Effector memory CD8-positive, alpha-beta T cell (primary cell): ENCODE measurements at places on chromosomes 5 and 9.
A peak's percentile ranks its signal among the peaks of the same experiment; 100 is the strongest.

- H3K36me3 ChIP-seq = peaks cover 55% of the 10 kb centered on the region
- no peak for DNase-seq
These were observed 52.0 kb downstream of the PJA2 start for GRCh38 chr5:109357807-109358206.

- H3K27me3 ChIP-seq = no peaks in the 10 kb centered on the region
- no peak overlapping the region for H3K27ac ChIP-seq
- H3K36me3 ChIP-seq = no peaks in the 10 kb centered on the region
- peaks cover 3% of the 10 kb centered on the region for H3K4me1 ChIP-seq
These were observed 41.2 kb downstream of the LRRTM2 start for GRCh38 chr5:138833726-138834480.

- peaks cover 57% of the 10 kb centered on the region for H3K4me1 ChIP-seq
- no peak for DNase-seq
- H3K27me3 ChIP-seq = no peaks in the 10 kb centered on the region
- no peak overlapping the region for H3K4me3 ChIP-seq
These were observed 8.0 kb downstream of the VDAC1 start for GRCh38 chr5:133996683-133997252.

GRCh38 chr9:107266624-107267368 is 16.3 kb upstream of the RAD23B start:
- no peak overlapping the region for H3K4me3 ChIP-seq
- no peaks in the 10 kb centered on the region for H3K4me1 ChIP-seq
- H3K27ac ChIP-seq = no peak overlapping the region
- peaks cover 3% of the 10 kb centered on the region for H3K36me3 ChIP-seq
- no peak for DNase-seq

- H3K4me3 ChIP-seq = no peak overlapping the region
- H3K36me3 ChIP-seq = no peaks in the 10 kb centered on the region
- peaks cover 17% of the 10 kb centered on the region for H3K27me3 ChIP-seq
- no peak overlapping the region for H3K27ac ChIP-seq
- DNase-seq = no peak
These were observed 134.8 kb upstream of the BOD1 start for GRCh38 chr5:173751266-173751600.

DNA sequence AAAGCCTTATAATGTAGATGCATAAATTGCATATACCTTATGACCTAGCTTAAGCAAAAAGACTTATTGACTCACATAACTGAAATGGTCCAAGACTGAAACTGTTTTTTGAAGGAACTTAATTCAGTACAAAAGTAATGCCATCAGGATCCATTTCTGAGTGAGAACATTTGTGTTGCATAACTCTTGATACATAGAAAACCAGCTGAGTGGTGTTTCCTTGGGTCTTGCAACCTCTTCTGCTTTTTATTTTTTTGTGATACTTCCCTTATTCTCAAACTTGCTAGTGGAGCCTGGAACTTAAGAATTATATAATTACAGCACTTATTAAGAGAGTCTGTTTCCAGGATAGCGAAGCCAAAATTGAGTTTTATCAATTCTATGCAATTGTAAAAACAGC is 272.0 kb downstream of the MAN2A1 start:
- no peak overlapping the region for H3K4me3 ChIP-seq
- no peaks in the 10 kb centered on the region for H3K27me3 ChIP-seq

GRCh38 chr9:121584421-121584820 is 67.0 kb upstream of the DAB2IP start:
- H3K36me3 ChIP-seq = peaks cover 4% of the 10 kb centered on the region
- H3K27me3 ChIP-seq = peaks cover 48% of the 10 kb centered on the region
- H3K4me3 ChIP-seq = no peak overlapping the region
- no peak for DNase-seq
- no peak overlapping the region for H3K27ac ChIP-seq

DNA sequence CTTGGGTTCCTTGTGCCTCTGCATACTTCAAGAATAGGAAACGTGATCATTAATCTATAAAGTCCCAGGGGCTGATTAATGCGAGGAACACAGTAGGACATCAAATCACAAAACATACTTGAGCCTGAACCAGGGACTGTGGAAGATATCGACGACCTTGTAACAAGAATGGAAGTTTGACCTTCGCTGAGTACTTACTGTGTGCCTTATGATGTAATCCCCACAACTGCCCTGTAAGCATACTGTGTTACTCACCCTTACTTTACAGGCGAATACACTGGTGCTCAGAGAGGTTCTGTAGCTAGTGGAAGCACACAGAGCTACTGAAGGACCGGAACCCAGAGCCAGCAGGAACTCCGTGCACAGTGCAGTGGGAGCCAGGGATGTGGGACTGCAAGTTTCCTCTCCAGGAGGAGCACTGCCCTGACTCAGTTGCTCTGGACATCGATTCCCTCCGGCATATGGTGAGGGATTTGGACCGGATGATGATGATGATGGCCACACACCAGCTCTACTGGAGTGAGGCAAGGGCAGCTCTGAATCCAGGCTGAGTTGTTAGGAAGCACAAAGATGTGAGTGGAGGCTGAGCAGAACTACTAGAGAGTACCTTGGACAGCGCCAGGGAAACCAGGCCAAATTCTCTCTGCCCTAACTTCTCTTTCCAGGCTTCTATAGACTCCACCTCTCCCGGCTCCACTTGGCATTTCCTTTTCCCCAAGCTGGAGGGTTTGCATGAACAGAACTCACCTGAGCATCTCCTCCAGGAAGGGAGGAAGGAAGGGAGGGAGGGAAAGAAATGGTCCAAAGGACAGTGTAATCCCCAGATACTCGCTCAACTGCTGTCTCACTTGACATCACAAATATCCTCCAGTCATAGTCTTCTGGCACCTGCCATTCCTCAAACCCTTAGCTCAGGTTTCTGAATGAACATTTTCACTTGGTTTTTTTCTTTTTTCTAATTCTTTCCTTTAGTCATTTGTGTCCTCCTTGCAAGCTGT is 1.5 kb upstream of the GABBR2 start:
- H3K4me3 ChIP-seq = no peak overlapping the region
- peaks cover 2% of the 10 kb centered on the region for H3K4me1 ChIP-seq
- no peaks in the 10 kb centered on the region for H3K36me3 ChIP-seq
- H3K27ac ChIP-seq = no peak overlapping the region

GRCh38 chr5:81553567-81554212 is 159.8 kb upstream of the ACOT12 start:
- no peak overlapping the region for H3K4me3 ChIP-seq
- DNase-seq = no peak
- no peak overlapping the region for H3K27ac ChIP-seq
- peaks cover 11% of the 10 kb centered on the region for H3K4me1 ChIP-seq

- no peak overlapping the region for H3K27ac ChIP-seq
- no peak for DNase-seq
- H3K4me1 ChIP-seq = no peaks in the 10 kb centered on the region
- H3K4me3 ChIP-seq = no peak overlapping the region
These were observed 25.6 kb downstream of the KCNN2 start for GRCh38 chr5:114387433-114387832.

- H3K4me1 ChIP-seq = no peaks in the 10 kb centered on the region
- DNase-seq = no peak
- no peak overlapping the region for H3K27ac ChIP-seq
- H3K4me3 ChIP-seq = no peak overlapping the region
- no peaks in the 10 kb centered on the region for H3K27me3 ChIP-seq
These were observed 62.5 kb downstream of the CRB2 start for GRCh38 chr9:123418506-123418905.

- no peak overlapping the region for H3K27ac ChIP-seq
- peaks cover 55% of the 10 kb centered on the region for H3K36me3 ChIP-seq
- H3K4me1 ChIP-seq = peaks cover 14% of the 10 kb centered on the region
- H3K4me3 ChIP-seq = no peak overlapping the region
These were observed 289.2 kb downstream of the ARHGAP26 start for GRCh38 chr5:143059355-143059754.

GRCh38 chr5:154315196-154315595 is 124.7 kb downstream of the GALNT10 start:
- no peak overlapping the region for H3K4me3 ChIP-seq
- no peak for DNase-seq
- no peak overlapping the region for H3K27ac ChIP-seq
- H3K27me3 ChIP-seq = no peaks in the 10 kb centered on the region
- peaks cover 14% of the 10 kb centered on the region for H3K4me1 ChIP-seq

GRCh38 chr5:177301503-177302165 is 1.9 kb downstream of the RAB24 start:
- peaks cover 67% of the 10 kb centered on the region for H3K36me3 ChIP-seq
- peak overlapping the region; percentile 94 for H3K4me3 ChIP-seq
- no peaks in the 10 kb centered on the region for H3K27me3 ChIP-seq

GRCh38 chr9:114921171-114921570 is 9.2 kb downstream of the TNFSF8 start:
- peaks cover 33% of the 10 kb centered on the region for H3K36me3 ChIP-seq
- DNase-seq = no peak
- H3K27ac ChIP-seq = peak overlapping the region; percentile 66
- peak overlapping the region; percentile 18 for H3K4me3 ChIP-seq
- no peaks in the 10 kb centered on the region for H3K27me3 ChIP-seq

- H3K4me3 ChIP-seq = no peak overlapping the region
- no peaks in the 10 kb centered on the region for H3K36me3 ChIP-seq
- H3K27ac ChIP-seq = no peak overlapping the region
- DNase-seq = no peak
- peaks cover 2% of the 10 kb centered on the region for H3K4me1 ChIP-seq
- H3K27me3 ChIP-seq = peaks cover 5% of the 10 kb centered on the region
These were observed 15.5 kb upstream of the SLC25A51 start for GRCh38 chr9:37919246-37919955.
